ENCODE measurements at places on chromosomes 16 and 17. TPM values are rescaled to one million over a fixed set of nuclear protein-coding genes. Genes with fewer than 3 reads are reported as not detected.

NPIPB9 gene
- polyA plus RNA-seq = 0.11 TPM

CBX2 gene
- 4.0 TPM for polyA plus RNA-seq

AANAT gene
- 0.19 TPM for polyA plus RNA-seq

MYH1 gene
- not detected for polyA plus RNA-seq

NPIPA3 gene
- polyA plus RNA-seq = not detected

PITPNM3 gene
- 2.0 TPM for polyA plus RNA-seq

ATP2A3 gene
- 0.76 TPM for polyA plus RNA-seq

SPNS3 gene
- polyA plus RNA-seq = not detected

UMOD gene
- polyA plus RNA-seq = not detected

NHLRC4 gene
- polyA plus RNA-seq = 0.65 TPM

CLEC19A gene
- polyA plus RNA-seq = not detected

HNF1B gene
- not detected for polyA plus RNA-seq

ZNF629 gene
- polyA plus RNA-seq = 6.6 TPM

SGCA gene
- polyA plus RNA-seq = 0.19 TPM

METRNL gene
- polyA plus RNA-seq = 60.2 TPM

KRT28 gene
- polyA plus RNA-seq = not detected

NXPH3 gene
- polyA plus RNA-seq = 0.20 TPM

PNPO gene
- polyA plus RNA-seq = 13.9 TPM

CFAP97D1 gene
- polyA plus RNA-seq = 0.03 TPM

SYNGR3 gene
- 6.6 TPM for polyA plus RNA-seq

SPATA22 gene
- polyA plus RNA-seq = 0.23 TPM

NAGS gene
- polyA plus RNA-seq = 0.99 TPM

ZNF624 gene
- polyA plus RNA-seq = 0.55 TPM

PPP1R27 gene
- polyA plus RNA-seq = 0.20 TPM

DYNLL2 gene
- 14.2 TPM for polyA plus RNA-seq

ZPBP2 gene
- not detected for polyA plus RNA-seq

NPIPA5 gene
- polyA plus RNA-seq = 1.3 TPM

ATP2A1 gene
- polyA plus RNA-seq = 0.63 TPM

KCNH6 gene
- polyA plus RNA-seq = 0.17 TPM

RHBDL1 gene
- polyA plus RNA-seq = 4.1 TPM

MMP15 gene
- 0.69 TPM for polyA plus RNA-seq

CES4A gene
- 4.0 TPM for polyA plus RNA-seq

KATNB1 gene
- 27.6 TPM for polyA plus RNA-seq

GPR179 gene
- polyA plus RNA-seq = not detected

RFNG gene
- polyA plus RNA-seq = 51.1 TPM

PRR29 gene
- 0.17 TPM for polyA plus RNA-seq

TEX14 gene
- not detected for polyA plus RNA-seq

TMEM114 gene
- not detected for polyA plus RNA-seq

ITGA2B gene
- polyA plus RNA-seq = 0.26 TPM

MT1G gene
- 0.56 TPM for polyA plus RNA-seq

LUC7L gene
- polyA plus RNA-seq = 55.6 TPM

Measured in IMR-90 (cell line).